GM23338 (cell line): ENCODE measurements at places on chromosomes 16 and 17.

GRCh38 chr16:77888871-77889270, 100.5 kb downstream of the VAT1L start:
- DNase-seq = no peak

DNA sequence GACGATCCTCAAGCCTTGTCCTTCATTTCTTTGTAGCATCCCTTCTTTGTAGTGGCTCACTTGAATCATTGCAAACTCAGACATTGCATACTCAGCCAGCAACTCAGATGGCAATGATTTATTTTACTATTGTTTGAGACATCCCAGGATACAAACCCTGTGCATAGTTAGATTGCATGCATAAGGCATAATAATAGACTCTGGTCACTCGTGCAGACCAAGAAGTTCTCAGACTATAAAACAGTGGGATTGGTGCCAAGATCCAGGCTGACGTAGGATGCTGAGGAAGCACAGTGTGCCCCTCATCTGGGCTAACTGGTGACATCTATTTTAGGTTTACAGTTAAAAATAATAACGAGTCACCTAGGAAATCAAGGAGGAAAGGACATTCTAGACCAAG, 142.3 kb downstream of the PMP22 start:
- no peak for DNase-seq

GRCh38 chr16:72921106-72921505, 126.8 kb downstream of the ZFHX3 start:
- DNase-seq = no peak

- no peak for DNase-seq
Observed at GRCh38 chr16:1906055-1906845, 12.0 kb downstream of the HS3ST6 start.

GRCh38 chr17:8496081-8496480, 60.4 kb downstream of the NDEL1 start:
- DNase-seq = no peak
